Small intestine (tissue), 16 donors: ENCODE measurements at places on chromosomes 3 and 15.

DNA sequence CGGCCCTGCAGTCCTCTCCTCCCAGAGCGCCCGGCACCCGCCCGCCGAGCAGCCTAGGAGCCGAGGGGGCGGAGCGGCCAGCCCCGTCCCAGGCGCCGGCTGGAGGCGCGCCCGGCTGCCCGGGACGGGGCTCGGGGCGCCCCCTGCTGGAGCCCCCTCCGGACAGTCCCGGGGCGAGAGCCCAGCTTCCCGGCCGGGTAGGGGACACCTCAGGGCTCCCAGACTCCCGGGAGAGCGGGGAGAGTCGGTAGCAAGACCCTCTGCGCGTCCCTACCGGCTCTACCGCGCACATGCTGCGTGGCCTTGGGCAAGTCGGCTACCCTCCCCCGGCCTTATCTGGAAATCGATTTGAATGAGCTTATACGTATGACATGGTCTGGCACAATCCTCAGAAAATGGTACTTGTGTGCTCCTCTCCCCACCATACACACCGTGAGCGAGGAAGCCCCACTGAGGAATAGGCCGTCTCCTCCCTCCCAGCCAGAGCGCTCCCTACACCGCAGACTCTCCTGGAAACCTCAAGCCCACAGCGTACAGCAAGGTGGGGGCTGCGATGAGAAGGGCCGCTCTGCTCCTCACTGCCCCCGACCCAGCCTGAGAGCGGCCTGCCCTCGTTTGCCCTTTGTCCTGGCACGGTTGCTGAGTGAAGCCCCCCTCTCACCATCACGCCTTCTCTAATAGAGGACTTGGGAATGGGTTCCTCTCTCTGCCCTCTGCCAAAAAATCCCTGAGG lies at the start of gene DAPK2:
Gene DAPK2, minus strand, starts transcription at position 65 of the 733 bp plus-strand sequence. CDS start 6,224 bp downstream, outside the sequence.
- H3K36me3 ChIP-seq: no peaks in the 10 kb centered on the region
- no peaks in the 10 kb centered on the region for H3K4me1 ChIP-seq
- peak within 1 kb of the TSS; percentile 40 for H3K4me3 ChIP-seq

GRCh38 chr15:45149060-45149459 lies 19.3 kb downstream of the DUOX1 start:
- peaks cover 16% of the 10 kb centered on the region for H3K36me3 ChIP-seq
- H3K4me1 ChIP-seq: no peaks in the 10 kb centered on the region
- no peak overlapping the region for H3K27ac ChIP-seq
- no peak overlapping the region for H3K4me3 ChIP-seq
- no peak for DNase-seq

DNA sequence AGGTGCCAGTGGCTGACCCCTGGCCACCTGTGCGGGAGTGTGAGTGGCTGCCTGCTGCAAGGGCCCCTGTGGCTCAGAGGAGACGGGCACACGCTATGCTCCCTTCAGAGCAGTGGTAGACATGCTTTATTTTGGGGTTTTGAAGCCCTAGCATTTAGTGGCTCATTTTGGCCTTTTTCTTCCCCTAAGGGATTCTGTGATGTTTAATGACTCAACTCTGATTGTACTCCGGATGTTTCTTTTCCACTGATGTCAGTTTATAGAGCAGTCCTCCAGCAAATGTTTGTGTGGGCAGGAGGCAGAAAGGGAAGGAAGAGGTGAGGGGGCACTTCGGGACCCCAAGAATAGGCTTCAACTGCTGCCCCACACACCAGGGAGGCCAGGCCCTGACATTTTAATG lies 288.9 kb upstream of the C2CD4B start:
- H3K4me3 ChIP-seq: no peak overlapping the region
- H3K27me3 ChIP-seq: no peaks in the 10 kb centered on the region
- no peak overlapping the region for H3K27ac ChIP-seq
- no peaks in the 10 kb centered on the region for H3K36me3 ChIP-seq

- no peaks in the 10 kb centered on the region for H3K27me3 ChIP-seq
- H3K27ac ChIP-seq: no peak overlapping the region
- no peak overlapping the region for H3K4me3 ChIP-seq
- DNase-seq: no peak
- H3K36me3 ChIP-seq: no peaks in the 10 kb centered on the region
- no peaks in the 10 kb centered on the region for H3K4me1 ChIP-seq
Measured at GRCh38 chr15:80828796-80829195, 49.6 kb downstream of the CEMIP start.

GRCh38 chr3:171953301-171954022 lies 85.9 kb upstream of the FNDC3B start:
- no peaks in the 10 kb centered on the region for H3K27me3 ChIP-seq
- H3K27ac ChIP-seq: no peak overlapping the region
- no peaks in the 10 kb centered on the region for H3K36me3 ChIP-seq
- no peak for DNase-seq
- no peaks in the 10 kb centered on the region for H3K4me1 ChIP-seq
